ENCODE measurements at places on chromosomes 2 and 18.
A peak's percentile ranks its signal among the peaks of the same experiment; 100 is the strongest.

DNA sequence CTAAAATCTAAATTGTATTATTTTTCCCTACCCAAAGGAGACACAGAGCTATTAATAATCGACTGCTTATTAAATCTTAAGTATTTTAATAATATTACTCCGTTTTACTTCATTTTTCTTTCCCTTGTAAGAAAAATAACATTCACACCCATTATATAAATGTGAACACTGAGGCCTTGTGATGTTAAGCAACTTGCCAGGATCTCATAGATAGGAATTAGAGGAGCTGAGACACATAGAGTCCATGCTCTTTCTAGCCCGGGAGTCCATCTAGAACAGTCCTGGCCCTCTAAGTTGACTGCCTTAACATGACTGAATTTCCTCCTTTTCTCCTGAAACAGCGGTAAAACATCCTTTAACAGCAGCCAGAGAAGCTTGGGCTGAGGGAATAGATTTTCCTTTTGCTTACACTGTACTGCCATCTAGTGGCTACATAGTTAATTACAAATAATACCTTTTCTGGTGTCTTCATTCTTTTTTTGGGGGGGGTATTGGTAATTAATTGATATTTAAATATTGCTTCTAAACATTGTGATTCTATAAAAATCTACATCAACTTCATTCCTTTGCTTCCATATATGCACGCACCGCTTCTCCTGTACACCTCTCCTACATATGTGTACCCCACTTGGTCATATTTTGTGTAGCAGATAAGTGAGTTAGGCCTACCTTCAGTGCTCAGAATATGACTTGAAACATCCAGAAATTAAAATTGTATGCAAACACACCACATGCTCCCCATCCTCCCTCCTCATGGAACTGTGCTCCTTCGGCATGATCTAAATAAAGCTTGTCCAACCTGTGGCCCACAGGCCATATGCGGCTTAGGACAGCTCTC, 125.8 kb upstream of the HNMT start:
- DNase-seq, result peak; percentile 62

- peak; percentile 24 for DNase-seq
Measured at GRCh38 chr2:158725441-158725891, 69.7 kb upstream of the DAPL1 start.

DNA sequence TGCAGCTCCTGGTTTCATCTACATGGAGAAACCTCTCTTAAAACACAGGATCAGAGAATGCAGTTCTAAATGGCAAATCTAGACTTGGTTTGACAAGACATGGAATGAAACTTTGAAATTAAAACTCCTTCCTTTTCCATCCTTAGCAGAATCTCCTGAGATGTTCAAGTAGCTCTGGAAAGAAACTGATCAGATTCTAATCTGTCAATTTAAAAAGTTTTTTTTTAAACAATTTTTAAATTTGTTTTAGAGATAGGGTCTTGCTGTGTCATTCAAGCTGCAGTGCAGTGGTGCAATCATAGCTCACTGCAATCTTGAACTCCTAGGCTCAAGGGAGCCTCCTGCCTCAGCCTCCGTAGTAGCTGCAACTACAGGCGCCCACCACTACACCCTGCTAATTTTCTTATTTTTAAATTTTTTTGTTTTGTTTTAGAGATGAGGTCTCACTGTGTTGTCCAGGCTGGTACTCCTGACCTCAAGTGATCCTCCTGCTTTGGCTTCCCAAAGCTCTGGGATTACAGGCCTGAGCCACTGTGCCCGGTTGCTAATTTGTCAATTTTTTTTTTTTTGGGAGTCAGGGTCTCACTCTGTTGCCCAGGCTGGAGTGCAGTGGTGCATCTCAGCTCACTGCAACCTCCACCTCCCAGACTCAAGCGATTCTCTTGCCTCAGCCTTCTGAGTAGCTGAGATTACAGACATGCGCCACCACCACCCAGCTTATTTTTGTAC, 216.7 kb downstream of the TGIF1 start:
- no peak for DNase-seq

DNA sequence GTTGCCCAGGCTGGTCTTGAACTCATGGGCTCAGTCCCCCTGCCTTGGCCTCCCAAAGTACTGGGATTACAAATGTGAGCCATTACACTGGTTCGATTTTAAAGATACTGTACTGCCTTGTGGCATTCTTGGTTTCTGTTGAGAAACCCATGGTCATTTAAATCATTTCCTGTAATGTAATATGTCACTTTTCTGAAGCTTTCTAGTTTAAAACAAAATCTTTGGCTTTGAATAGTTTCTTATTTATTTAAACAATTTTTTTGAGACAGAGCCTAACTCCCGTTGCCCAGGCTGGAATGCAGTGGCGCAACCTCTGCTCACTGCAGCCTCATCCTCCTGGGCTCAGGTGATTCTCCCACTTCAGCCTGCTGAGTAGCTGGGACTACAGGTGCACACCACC, 8.9 kb downstream of the ZNF512 start:
- DNase-seq, result no peak

GRCh38 chr18:75045272-75045671, 163.7 kb downstream of the PTGR3 start:
- DNase-seq, result no peak

GRCh38 chr2:12060886-12061285, 314.5 kb downstream of the LPIN1 start:
- DNase-seq, result no peak

DNA sequence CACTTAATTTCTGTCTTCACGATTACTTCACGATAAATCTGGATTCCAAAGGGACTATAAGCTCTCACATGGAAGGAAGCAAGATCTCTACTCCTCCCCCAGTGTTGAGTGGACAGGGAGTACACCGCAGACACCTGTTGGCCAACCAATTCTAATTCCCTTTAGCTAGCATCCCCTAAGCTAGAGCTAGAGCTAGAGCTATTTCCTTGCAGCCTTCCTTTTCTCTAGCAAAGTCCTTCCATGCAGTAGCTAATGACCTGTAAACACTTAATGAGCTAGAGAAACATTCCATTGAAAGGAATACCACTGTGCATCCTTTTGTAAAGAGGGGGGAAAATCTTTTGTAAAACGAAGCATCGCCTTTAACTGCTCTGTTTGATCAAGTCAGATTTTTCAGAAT, 56.5 kb downstream of the BCL11A start:
- no peak for DNase-seq

DNA sequence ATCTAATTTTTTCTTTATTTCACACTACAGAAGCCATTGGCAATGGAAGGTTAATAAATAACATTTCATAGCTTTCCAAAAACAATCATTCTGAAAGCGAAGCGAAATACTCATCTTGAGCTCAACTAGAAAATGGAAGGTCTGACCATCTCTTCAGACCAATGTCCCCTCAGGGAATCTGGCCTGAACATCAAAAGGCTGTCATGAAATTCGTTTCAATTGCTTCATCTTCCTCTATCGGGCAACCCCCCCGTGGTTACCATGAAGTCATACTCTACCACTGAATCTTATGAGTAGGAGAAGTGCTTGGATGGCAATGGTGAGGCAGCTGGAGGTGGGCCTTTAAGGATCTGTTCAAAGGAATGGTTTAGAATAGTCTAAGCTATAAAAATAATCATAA, 22.9 kb upstream of the CYTIP start:
- no peak for DNase-seq

DNA sequence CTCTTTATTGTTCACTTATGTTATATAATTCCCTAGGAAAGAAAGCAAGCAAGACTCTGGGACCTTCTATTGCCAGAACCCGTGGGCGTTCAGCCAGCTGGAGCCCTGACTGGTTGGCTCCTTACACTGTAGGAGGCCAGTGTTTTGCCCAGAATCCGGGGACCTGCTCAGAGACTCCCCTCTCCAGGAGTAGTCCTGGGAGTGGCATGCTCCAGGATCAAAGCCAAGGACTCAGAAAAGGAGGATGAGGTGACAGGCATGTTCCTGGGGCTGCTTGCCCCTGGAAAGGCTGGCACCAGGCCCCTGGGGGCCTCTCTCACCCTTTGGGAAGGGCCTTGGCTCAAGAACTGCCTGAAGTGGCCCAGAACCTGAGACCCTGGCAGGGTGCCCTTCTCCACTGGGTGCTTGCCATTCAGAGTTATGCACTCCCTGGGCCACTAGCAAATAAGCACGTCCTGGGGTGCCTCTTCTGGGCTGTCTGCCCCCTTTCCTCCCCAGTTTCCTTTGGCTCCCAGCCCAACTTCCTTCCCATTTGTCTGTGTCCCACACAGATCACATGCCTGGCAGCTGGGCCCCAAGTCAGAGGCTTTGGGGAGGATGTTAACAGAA, 19.6 kb upstream of the KIF3C start:
- DNase-seq, result no peak

DNA sequence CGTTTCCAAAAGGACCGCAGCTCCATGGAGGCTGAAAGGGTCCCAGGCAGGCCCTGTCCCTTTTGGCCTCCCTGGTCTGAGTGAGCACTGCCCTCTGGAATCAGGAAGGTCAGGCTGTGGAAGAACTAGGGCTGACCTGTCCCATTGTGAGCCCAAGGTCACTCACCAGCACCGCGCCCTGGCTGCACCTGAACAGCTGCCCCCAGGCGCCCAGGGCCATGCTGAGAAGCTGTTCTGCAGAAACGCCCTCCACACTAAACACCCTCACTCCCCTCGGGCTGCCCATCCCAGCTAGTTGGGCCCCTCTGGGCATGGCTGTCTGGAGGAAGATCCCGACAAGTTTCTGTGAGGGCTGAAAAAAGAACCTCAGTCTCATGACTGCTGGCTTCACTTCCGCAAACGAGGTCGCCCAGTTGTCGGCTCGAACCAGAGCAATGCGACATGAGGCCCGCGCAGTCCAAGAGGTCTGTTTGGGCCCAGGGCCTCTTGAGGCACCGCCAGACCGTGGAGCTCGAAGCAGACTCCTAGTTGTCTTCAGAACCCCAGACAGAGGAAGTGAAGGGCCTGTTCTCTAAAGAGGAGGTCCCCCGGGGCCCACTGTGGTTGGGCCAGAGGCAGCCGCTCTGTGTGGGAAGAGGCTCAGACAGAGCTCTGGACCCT, 64.4 kb downstream of the INPP5D start:
- no peak for DNase-seq

DNA sequence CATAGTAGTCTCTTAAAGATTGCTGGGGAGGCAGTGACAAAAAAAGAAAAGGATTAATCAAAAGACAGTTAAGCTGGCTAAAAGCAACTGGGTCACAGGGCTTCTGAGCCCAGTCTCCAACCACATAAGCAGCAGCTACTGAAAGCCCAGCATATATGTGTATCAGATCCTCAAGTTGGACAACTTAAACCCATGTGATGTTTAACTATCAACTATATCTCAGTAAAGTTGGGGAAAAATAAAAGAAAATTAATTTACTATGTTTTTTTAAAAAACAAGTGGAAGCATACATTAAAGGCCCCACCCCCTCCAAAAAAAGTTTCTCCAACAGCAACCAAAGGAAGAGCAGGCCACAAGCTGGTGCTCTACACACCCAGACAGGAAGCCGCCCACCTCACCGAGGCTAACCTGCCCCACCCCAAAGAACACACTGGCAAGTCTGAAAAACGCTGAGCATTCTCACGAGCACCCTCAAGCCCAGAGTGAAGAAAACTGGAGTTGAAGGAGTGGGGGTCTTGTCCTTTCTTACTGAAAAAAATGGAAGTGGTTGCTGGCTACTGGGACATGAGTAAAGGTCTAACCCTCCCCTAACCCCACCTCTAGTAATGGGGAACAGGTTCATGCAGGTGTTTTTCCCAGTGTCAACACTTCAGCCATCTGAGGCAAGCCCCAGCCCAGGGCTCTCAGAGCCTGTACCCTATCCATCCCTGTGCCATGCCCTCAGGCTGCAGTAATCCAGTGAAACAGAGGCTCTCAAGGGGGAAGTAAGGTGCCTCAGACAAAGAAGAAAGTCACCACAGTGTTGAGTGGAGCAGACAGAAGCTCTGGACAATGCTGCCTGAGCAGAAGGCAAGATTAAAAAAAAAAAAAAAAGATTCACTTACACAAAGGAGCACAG, 106.3 kb downstream of the GYPC start:
- DNase-seq, result no peak

Measured in NCI-H1694 treated with DMSO at 0.1 percent for 48 hours (cell line).